ENCODE measurements at places on chromosomes 7 and 10.

GRCh38 chr7:98200364-98200763 lies 10.9 kb upstream of the BHLHA15 start:
- DNase-seq = no peak

DNA sequence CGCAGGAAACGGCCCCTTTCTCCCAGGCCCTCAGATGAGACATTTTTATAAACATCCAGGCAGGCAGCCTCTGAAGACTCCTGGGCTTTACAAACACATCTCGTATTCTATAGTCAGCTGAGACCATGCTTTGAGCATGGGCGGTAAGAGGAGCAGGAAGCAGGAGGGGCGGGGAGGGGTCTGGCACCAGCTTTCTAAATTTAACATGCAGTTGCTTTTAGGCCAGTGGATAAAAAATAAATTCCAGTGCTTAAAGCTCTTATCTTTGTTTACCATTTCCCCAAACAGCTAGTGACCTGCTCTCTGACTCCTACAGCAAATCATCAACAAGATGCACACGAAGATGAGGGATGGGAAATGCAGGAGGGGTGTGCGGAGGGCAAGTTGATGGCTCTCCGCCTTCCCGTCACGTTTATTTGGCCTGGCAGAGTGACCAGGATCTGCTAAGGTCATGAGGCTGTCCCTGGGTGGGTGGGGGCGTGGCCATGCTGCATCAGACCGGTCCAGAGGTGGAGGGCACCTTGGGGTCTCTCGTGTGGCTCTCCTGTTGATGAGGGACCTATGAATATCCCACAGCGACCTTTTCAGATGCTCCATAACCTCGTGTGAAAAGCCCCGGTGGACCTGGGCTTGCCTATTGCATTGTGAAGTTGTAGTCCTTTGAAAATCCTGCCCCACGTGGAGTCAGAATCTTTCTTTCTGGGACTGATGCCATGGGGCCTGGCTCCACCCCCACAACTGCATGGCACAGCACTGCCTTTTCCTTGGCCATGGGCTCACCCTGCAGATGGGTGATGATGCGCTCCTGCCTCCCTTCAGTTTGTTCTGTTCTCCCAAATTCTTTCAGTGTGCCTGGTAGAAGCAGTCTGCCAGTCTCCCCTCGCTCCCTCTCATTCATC lies 67.5 kb downstream of the PARP12 start:
- DNase-seq = peak; percentile 79

- no peak for DNase-seq
Measured at GRCh38 chr7:111929264-111929663, 276.9 kb downstream of the DOCK4 start.

DNA sequence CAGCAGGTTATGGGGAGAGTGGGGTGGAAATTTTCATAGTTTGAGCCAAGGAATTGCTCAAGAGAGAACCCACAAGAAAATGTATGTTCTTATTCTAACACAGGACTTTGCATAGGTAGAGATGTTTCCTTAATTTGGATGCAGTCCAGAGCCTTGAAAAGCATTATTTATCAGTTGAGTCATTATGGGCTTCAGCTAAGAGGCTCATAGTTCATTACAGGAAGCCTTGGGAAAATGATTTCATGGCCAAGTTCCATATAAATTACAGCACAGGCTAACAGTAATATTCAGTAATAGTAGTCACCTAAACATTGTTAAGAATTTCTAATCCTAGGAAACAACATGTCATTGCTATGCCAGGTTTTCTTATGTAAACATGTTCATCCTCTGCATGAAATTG lies 131.1 kb upstream of the PTPRZ1 start:
- no peak for DNase-seq

DNA sequence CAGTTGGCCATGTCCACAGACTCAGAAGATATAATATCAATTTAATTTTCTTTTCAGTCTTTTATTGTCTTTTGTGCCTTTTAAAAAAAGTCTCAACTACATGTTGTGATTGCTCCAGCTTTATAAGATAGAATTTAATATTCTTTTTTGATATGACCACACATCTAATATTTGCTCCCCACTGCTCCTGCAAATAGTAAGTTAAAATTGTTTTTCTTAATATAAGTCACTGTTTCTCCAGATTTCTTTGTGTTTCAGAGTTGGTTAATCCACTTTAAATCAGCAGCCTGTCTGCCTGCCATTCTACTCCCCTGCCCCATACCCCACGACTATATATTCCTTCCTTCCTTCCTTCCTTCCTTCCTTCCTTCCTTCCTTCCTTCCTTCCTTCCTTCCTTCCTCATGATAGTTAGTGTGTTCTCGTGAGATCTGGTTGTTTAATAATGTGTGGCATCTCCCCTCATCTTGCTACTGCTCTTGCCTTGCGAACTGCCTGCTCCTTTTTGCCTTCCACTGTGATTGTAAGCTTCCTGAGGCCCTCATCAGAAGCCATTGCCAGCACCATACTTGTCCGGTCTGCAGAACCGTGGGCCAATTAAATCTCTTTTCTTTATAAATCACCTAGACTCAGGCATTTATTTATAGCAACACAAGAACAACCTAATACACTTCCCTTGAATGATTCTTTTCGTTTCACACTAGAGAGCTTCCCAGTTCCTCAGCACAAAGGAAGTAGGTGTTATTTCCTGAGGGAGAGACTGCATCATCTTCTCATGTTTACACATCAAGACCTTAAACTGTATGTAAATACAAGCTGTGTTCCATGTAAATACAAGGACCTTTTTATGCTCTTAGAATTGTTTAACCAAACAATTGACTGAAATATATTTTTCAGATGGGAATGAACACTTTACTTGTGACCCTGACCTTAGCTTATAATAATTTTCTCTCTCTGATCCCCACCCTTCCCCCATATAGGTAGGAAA lies 24.5 kb downstream of the TAS2R16 start:
- DNase-seq = peak; percentile 7

- peak; percentile 68 for DNase-seq
Measured at GRCh38 chr10:58642283-58642682, 129.6 kb downstream of the BICC1 start.

- peak; percentile 74 for DNase-seq
Measured at GRCh38 chr7:516606-517456, 2.8 kb downstream of the PDGFA start.

GRCh38 chr10:71394926-71395562 lies 1.7 kb upstream of the CDH23 start:
- DNase-seq = no peak

DNA sequence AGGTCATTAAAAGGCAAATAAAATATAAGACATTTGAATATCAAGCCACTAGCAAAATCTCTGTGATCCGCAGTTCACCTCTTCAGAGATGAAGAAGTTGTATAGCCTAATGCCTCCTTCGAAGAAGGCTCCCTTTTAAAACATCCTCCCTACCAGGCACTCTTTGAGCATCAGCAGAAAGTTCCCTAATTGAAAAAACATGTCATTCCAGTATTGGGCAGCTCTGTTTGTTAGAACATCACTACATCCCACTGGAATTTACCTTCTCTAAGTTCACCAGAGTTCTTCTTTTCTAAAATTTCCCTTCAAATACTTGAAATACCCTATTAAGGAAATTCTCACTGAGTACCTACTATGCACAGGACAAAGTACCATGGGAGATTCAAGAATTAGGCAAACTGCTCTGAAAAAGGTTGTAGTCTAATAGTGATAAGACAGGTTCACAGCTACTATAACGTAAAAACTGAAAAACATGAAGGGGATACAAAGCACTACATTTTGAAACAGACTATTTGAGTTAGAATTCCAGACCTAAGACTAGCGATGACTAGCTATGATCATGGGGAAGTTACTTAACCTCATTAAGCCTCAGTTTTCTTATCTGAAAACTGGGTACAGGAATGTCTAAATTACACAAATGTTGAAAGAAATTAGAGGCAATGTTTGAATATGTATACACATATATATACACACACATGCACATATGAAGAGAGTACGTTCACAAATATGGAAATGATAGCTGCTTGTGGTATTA lies 128.7 kb downstream of the ELAPOR2 start:
- no peak for DNase-seq

- no peak for DNase-seq
Measured at GRCh38 chr7:6273917-6274630, 1.6 kb upstream of the CYTH3 start.

GRCh38 chr7:16708511-16708910 lies 45.0 kb upstream of the TSPAN13 start:
- peak; percentile 46 for DNase-seq

DNA sequence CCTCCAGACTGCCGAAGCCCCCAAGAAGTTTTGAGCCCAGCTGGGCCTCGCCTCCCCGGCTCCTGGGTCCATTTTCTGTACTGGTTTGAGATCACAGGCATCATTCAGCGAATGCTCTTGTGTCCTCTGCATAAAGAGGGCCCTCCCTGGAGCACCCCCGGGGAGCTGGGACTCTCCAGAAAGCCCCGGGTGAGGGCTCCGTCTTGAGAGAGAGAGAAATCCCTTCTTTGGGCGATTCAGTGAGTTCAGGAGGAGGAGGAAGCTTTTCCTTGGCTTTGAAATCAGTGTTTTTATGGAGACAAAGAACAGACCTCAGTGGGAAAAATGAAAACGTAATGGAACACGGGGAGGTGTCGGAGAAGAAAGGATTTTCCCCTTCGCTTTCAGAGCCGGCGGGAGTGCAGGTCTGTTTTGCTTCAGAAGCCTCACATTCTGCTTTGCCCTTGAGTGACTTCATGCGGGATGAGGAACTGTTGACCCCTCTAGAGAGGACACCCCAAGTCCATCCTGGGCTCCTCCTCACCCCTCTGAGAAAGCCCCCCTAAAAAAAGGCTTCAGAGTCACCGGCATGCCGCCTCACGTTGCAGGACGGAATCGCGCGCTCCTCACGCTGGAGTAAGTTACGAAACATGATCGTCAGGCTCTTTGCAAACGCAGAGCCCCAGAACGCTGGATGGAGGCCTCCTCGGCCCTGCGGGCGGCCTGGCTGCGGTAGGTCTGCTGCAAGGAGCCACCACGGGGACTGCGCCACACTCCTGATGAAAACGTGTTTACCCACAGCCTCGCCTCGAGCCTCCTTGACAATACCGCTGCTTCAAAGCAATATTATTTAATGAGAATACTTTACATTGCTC lies 8.5 kb upstream of the AP5Z1 start:
- no peak for DNase-seq

DNA sequence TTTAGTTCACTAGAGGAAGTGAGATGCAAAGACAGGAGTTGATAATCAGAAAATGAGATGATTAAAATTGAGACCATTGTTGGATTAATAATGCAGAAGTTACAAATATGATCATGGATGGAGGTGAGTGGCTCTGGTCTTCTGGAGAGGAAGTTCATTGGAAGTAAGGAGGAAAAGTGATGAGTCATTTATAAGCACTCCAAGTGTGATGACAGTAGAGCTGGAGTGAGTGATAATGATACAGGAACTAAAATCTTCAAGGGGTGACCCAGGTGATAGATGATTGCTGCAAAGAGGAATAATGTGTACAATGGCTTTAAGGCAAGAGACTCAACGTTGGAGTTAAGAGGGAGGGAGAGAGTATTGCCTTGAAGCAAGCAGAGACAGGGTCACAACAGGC lies 20.7 kb downstream of the ZNF32 start:
- no peak for DNase-seq

- DNase-seq = peak; percentile 86
Measured at GRCh38 chr7:98283127-98283886, 1.8 kb downstream of the BRI3 start.

- no peak for DNase-seq
Measured at GRCh38 chr10:72056113-72056512, 32.2 kb downstream of the SPOCK2 start.

- DNase-seq = peak; percentile 65
Measured at GRCh38 chr7:101169838-101170551, 4.6 kb upstream of the VGF start.

- DNase-seq = peak; percentile 83
Measured at GRCh38 chr7:38368191-38368605, 94.8 kb upstream of the TARP start.

- DNase-seq = no peak
Measured at GRCh38 chr10:130357226-130357625, 221.0 kb downstream of the GLRX3 start.

- no peak for DNase-seq
Measured at GRCh38 chr7:29095631-29096445, 50.5 kb downstream of the CPVL start.

DNA sequence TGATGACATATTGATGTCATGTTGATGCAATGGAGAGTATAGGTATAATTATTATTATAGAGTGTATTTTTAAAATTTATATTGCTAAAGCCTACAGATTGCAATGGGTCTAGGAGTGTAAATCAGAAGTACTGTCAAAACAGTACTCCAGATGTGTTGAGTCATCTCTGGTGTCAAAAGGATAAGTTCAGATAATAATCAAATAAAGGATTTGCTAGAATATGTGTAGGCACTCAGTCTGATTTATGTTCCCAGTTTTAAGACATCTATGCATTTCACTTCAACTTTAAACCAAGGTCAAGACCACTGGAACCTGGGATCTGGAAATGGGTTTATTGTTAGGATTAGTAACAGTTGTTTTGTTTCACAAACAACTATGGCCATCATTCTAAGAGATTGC lies 342.3 kb upstream of the BMPER start:
- no peak for DNase-seq

DNA sequence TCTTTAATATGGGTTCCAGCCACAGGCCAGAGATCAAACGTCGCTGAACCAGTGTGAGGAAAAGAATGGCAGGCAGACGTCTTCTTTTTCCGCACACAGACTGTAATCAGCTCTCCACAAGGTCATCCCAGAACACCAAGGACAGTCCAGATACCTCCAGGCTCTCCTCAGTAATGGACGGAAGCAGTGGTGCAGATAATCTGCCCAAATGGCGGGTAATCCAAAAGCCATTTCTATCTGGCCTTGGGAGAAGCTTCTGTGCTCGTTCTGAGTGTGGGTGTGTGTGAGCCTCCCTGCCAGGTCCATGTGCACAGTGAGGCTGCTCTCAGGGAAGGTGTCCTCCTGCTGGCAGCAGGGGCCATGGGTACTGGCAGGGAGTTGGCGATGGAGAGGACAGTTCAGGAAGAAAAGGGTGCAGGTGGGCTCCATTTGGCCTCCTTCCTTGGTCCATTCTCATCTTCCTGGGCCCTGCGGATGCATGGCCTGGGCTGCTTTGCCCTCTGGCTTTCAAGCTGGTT lies 15.6 kb upstream of the TEX36 start:
- no peak for DNase-seq

GRCh38 chr7:147363101-147363500 lies 1227.5 kb upstream of the C7orf33 start:
- DNase-seq = no peak

- no peak for DNase-seq
Measured at GRCh38 chr10:109487691-109488090, 435.6 kb downstream of the XPNPEP1 start.

- peak; percentile 85 for DNase-seq
Measured at GRCh38 chr10:102399217-102400021, 3.9 kb downstream of the NFKB2 start.
